ENCODE measurements at places on chromosomes 5 and 9.

DNA sequence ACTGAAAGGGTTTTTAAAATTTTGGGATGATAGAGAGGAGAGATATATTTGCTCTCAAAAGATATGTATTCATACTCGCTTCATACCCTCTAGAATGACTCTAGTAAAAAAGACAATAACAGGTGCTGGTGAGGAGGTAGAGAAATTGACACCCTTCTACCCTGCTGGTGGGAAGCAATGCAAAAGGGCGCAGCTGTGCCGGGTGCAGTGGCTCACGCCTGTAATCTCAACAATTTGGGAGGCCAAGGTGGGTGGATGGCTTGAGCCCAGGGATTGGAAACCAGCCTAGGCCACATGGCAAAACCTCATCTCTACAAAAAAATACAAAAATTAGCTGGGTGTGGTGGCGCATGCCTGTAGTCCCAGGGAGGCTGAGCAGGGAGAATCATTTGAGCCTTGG, 33.9 kb upstream of the NXNL2 start:
- DNase-seq = no peak

GRCh38 chr5:34928267-34928666, 1.1 kb upstream of the DNAJC21 start:
- DNase-seq = no peak

DNA sequence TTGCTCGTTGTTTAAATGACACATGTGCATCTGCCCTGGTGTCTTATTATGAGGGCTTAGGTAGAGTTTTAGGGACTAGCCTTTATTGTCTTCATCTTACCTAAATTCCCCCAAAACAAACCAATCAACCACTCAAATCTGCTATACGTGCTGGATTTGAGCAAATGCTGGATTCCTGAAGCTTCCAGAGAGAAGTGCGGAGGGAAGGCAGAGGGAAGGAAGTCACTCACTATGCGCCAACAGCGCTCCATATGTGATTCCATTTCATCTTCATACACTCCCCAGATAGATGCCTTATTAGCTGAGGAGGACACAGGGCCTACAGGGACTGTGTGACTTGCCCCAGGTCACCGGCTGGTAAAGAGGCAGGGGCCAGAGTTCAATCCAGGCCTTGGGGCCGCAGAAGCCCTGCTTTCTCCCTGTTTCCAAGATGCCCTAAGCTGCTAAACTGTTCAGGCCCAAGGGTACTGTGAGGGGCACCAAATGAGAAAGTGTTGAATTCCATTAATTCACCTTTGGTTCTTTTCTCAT, 63.5 kb downstream of the OTULIN start:
- no peak for DNase-seq

GRCh38 chr5:168656633-168657032, 77.5 kb upstream of the PANK3 start:
- no peak for DNase-seq

DNA sequence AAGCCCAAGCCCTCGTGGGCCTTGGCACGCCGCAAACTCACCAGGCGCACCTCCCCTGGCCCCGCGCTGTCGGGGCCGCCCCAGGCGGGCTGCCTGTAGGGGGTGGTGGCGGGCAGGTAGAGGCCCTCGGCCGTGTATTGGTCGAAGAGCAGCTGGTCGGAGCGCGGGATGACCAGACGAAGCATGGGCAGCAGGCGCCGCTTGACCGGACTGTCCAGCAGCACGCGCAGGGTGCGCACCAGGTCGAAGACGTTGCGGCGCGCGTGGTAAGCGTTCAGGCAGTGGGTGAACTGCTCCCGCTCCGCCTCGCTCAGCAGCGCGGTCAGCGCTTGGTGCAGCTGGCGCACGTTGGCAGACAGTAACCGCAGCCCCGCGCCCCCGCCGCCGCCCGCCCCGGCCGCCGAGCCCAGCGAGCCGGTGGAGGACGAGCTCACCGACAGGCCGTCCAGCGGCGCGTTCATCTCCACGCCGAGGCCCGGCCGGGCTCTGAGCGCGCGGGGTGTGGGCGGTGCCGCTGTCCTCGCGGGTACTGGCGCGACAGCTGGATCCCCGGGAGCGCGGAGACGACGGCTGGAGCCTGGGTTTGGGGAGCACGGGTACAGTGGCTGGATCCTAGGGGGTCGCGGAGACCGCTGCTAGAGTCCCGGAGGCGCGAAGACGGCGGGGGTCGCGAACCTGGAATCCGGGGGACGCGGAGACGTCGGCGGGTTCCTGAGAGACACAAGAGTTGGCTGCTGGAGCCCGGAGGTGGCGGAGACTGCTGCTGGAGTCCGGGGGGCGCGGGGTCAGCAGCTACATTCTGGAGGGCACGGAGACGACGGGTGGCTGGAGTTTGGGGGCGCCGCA, 709 bp downstream of the WHRN start:
- no peak for DNase-seq

DNA sequence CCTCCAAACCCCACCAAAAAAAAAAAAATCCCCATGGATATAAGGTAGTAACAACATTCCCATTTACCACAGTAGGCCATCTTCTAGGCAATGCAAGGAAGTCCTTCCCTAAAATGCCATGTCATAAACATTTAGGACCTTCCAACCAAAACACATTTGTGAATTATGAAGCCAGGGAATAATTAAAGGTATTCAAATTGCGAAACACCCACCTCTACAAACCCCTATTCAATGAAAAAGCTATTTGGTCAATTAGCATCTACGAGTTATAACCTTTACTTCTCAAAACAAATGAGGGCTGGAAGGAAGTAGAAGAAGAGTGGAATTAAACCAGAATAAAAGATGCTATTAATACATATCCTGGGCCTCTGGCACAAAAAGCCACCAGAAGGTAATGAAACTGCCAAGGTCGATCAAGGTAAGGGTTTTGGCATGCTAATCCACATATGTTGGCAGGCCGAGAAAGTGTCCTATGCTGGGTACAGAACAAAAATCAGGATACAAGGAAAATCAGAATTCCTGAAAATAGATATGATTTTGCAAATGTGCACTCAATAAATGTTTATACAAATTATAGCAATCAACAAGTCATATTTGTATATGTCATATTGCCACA, 47.7 kb downstream of the MTMR12 start:
- no peak for DNase-seq

DNA sequence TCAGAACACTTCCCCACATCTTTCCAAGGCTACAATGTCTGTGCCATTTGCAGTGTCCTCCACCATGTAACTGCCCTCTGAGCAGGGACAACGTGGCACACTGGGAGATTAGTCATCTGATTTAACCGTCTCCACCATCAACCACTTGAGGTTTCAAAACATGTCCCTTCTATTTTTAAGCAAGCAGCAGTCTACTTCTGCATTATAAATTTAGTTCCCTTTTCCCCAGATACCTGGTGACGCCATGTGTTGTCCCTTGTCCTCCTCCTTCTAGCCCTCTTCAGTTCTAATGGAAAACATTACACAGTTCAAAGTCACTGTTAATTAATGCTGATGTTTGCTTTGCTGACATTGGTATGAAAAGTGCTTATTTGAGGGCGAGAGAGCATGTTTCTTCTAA, 52.8 kb downstream of the ATP10B start:
- no peak for DNase-seq

GRCh38 chr5:57577432-57578175, 95.0 kb upstream of the ACTBL2 start:
- DNase-seq = no peak

DNA sequence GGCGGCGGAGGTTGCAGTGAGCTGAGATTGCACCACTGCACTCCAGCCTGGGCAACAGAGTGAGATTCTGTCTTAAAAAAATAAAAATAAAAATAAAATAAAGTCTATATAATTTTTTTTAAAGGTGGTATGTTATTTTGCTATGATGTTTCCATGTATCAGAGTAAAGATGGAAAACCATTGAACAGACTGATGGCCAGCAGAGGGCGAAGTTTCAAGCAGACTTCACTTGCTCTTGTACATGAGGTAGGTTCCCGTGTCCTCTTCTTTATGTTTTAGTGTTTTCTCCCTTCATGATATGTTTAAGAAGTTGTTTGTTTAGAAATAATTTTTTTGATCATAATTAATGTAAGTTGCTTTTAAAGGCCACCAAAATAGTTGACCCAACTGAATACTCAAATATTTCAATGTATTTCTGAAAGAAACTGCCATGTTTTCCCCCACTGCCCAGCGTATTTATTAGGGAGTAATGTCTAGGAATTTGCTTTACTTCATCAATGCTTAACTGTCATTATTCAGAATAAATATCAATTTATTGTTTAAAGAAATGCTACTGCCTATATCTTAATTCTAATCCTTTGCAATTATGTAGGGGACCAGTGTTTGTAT, 146.4 kb downstream of the HACD4 start:
- DNase-seq = no peak

GRCh38 chr5:177468685-177469628, 4.5 kb downstream of the DBN1 start:
- DNase-seq = no peak

Measured in stimulated activated CD8-positive, alpha-beta memory T cell treated with anti-CD3 and anti-CD28 coated beads, Interleukin-7, amount 100 ng/mL, for 48 hours (primary cell).